Mesangial cell (primary cell): ENCODE measurements at places on chromosomes 7 and 10. TPM values are rescaled to one million over a fixed set of nuclear protein-coding genes. Genes with fewer than 3 reads are reported as not detected.

Gene LIPJ
- total RNA-seq, result under 0.01 TPM in 1 of 2 replicates, not detected in the other

Gene SEMA3E
- 0.65 and 1.6 TPM in 2 replicates for total RNA-seq

Gene CPA2
- not detected in 2 replicates for total RNA-seq

Gene PAX2
- total RNA-seq, result 7.0 and 30.9 TPM in 2 replicates

Gene GRID1
- total RNA-seq, result 0.13 TPM in 1 of 2 replicates, not detected in the other

Gene FOXI2
- not detected in 2 replicates for total RNA-seq

Gene CAV1
- 69.3 and 147 TPM in 2 replicates for total RNA-seq

Gene COL28A1
- 0.16 and 0.38 TPM in 2 replicates for total RNA-seq

Gene LRRD1
- total RNA-seq, result not detected in 2 replicates

Gene FRAT1
- 1.3 and 3.2 TPM in 2 replicates for total RNA-seq

Gene TMEM196
- total RNA-seq, result under 0.01 and 0.13 TPM in 2 replicates

Gene ANKRD16
- total RNA-seq, result 8.6 and 10.3 TPM in 2 replicates

Gene SPAM1
- total RNA-seq, result not detected in 2 replicates

Gene C7orf33
- not detected in 2 replicates for total RNA-seq

Gene LRRC18
- not detected in 2 replicates for total RNA-seq

Gene SFTPD
- total RNA-seq, result 0.63 TPM in 1 of 2 replicates, not detected in the other

Gene NPTX2
- 0.13 and 0.49 TPM in 2 replicates for total RNA-seq

Gene IGF2BP3
- total RNA-seq, result 27.7 and 39.0 TPM in 2 replicates

Gene ST8SIA6
- 0.49 and 1.3 TPM in 2 replicates for total RNA-seq

Gene PDE1C
- 2.8 and 3.6 TPM in 2 replicates for total RNA-seq

Gene C10orf62
- 0.13 TPM in 1 of 2 replicates, not detected in the other for total RNA-seq

Gene ENO4
- 0.33 and 2.3 TPM in 2 replicates for total RNA-seq

Gene HNRNPF
- 174 and 213 TPM in 2 replicates for total RNA-seq

Gene CDC123
- total RNA-seq, result 73.0 and 128 TPM in 2 replicates

Gene TBC1D12
- total RNA-seq, result 3.7 and 8.2 TPM in 2 replicates

Gene CASD1
- 6.4 and 8.6 TPM in 2 replicates for total RNA-seq

Gene SYNPO2L
- total RNA-seq, result not detected in 2 replicates

Gene FKBP6
- total RNA-seq, result 0.16 TPM in 1 of 2 replicates, not detected in the other

Gene PHTF2
- total RNA-seq, result 10.4 and 18.4 TPM in 2 replicates

Gene EPO
- total RNA-seq, result not detected in 2 replicates
